ENCODE measurements at places on chromosomes 11 and 22. TPM values are rescaled to one million over a fixed set of nuclear protein-coding genes. Genes with fewer than 3 reads are reported as not detected.

Gene DGCR6
- total RNA-seq, result 0.27 TPM

Gene BDNF
- total RNA-seq, result 1.1 TPM

Gene TENM4
- total RNA-seq, result not detected

Gene MRGPRX4
- total RNA-seq, result not detected

Gene APOBEC3B
- 25.1 TPM for total RNA-seq

Gene ZNF202
- 5.0 TPM for total RNA-seq

Gene PHETA2
- 14.0 TPM for total RNA-seq

Gene GRM5
- 0.07 TPM for total RNA-seq

Gene OR4A16
- not detected for total RNA-seq

Gene MS4A18
- not detected for total RNA-seq

Gene MOGAT2
- not detected for total RNA-seq

Gene OR10V1
- total RNA-seq, result not detected

Gene DLG2
- total RNA-seq, result 0.20 TPM

Gene ACTN3
- total RNA-seq, result not detected

Gene GUCY1A2
- total RNA-seq, result 0.05 TPM

Gene RASSF10
- total RNA-seq, result not detected

Gene CCDC15
- total RNA-seq, result 4.4 TPM

Gene MUC15
- total RNA-seq, result not detected

Gene SLC17A6
- total RNA-seq, result not detected

Gene SREBF2
- 59.4 TPM for total RNA-seq

Gene OR8D1
- total RNA-seq, result not detected

Gene PDE2A
- total RNA-seq, result 112 TPM

Gene CSF2RB
- total RNA-seq, result 9.5 TPM

Gene PRODH
- total RNA-seq, result not detected

Gene APLNR
- not detected for total RNA-seq

Gene PTPN5
- total RNA-seq, result not detected

Gene SMTNL1
- total RNA-seq, result not detected

Gene OR4X2
- not detected for total RNA-seq

Gene RAG1
- 0.84 TPM for total RNA-seq

Gene RASL10A
- total RNA-seq, result 0.07 TPM

Gene MMP12
- 0.05 TPM for total RNA-seq

Gene PHLDA2
- 51.2 TPM for total RNA-seq

Gene TRMT2A
- total RNA-seq, result 43.6 TPM

Gene HBB
- not detected for total RNA-seq

Gene MB
- not detected for total RNA-seq

Gene INPP5J
- not detected for total RNA-seq

Gene EXPH5
- total RNA-seq, result under 0.01 TPM

Gene HTR3B
- not detected for total RNA-seq

Gene PATE4
- total RNA-seq, result not detected

Gene OR2D3
- not detected for total RNA-seq

Gene BTBD18
- total RNA-seq, result not detected

Gene OSBP2
- 2.3 TPM for total RNA-seq

Gene LMO1
- 0.20 TPM for total RNA-seq

Gene THY1
- 0.98 TPM for total RNA-seq

Measured in mammary microvascular endothelial cell (primary cell).